ENCODE measurements at places on chromosomes 11 and 22.

GRCh38 chr11:42232673-42233072 lies 773.2 kb upstream of the LRRC4C start:
- DNase-seq = no peak

- DNase-seq = no peak
Measured at GRCh38 chr11:109704432-109704831, 282.4 kb downstream of the C11orf87 start.

DNA sequence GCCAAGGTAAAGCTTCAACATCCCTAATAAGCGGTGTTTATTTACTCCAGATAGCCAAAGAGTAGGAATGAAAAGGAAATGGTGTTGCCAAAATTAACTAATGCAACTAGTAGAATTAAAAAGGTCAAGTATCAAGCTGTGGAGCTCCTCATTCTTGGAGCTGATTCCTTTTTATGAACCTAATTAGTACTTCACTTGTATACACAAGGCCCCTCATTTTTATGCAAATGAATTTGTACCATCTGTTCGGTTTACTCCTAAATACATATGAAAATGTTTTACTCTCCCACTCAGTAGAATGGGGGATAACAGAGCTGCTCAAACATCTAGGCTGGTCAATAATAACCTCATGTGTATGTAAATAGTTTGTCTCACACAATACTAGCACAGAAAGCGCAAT lies 426.4 kb upstream of the LUZP2 start:
- no peak for DNase-seq

DNA sequence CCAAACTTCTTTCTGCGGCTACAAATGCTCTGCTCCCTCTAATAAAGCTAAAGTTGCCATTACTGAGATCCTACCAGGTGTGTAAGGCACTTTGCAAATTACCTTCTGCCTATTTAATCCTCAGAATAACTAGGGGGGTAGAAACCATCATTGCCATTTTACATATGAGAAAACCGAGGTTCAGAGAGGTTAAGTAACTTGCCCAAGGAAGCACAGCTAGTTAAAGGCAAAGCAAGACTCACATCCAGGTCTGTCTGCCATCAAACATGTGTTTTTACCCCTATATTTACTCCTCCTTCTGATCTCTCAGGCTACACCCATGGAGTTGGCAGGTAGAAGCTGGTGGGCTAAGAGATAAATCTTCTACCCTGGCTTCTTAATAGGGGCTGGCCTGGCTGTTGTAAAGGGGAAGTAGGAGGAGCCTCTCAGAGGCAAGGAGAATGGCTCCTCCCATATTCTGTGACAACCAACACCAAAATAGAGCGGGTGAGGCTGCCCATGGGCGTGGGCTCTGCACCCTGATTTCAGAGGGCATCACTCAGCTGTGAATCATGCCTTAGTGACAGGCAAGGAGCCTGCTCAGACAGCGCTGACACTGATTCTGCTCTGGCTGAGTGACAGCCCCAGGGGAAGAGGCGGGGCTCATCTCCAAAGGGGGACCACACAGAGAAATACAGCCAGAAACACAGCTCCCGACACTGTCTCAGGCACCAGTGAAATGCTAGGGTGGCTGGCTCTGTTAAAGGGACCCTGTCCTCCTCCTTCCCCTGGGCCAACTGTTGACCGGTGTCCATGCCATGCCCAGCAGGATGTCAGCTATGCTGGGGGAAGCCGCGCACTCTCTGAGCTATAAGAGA lies 106.8 kb downstream of the ABTB2 start:
- peak; percentile 90 for DNase-seq

- no peak for DNase-seq
Measured at GRCh38 chr11:82722231-82722630, 11.4 kb downstream of the FAM181B start.

GRCh38 chr11:1077417-1078119 lies 2.9 kb downstream of the MUC2 start:
- DNase-seq = no peak

GRCh38 chr11:33941637-33942160 lies 49.8 kb upstream of the LMO2 start:
- DNase-seq = peak; percentile 82

DNA sequence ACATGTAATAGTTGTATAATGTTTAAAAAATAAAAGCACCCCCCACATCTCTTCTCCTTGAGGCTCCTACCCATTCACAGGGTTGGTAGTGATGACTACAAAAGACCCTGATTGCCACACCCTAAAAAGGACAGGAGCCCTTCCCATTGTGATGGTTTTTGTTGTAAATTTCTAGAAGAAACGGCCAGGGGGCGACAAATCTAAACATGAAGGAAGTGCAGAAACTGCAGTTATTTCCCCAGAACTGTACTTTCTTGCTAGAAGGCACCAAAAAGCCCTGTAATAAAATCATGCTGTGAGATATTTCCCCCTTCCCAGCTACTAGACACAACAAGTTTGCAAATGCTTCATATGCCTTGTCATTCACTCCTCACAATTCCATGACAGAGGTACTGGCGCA lies 10.8 kb downstream of the PRR5L start:
- peak; percentile 63 for DNase-seq

- peak; percentile 80 for DNase-seq
Measured at GRCh38 chr22:24175160-24175808, 6.0 kb upstream of the SUSD2 start.

GRCh38 chr11:82939456-82939855 lies 37.9 kb downstream of the DDIAS start:
- DNase-seq = no peak

DNA sequence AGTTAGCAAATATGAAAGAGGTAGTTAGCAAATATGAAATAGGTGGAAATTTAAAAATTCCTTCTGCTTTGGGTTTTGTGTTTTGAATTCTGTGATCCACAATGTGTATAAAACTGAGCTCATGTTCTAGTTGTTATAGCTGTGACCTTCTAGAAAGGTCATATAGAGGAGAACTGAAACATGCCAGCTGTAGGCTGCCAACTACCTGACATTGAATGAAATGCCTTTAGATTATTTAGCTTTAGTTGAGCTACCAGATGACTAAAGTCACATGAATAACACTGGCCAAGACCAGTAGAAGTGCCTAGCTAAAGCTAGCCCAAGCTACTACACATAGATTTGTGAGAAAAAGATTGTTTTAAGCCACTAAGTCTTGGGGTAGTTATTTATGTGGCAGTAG lies 5.8 kb upstream of the TCN1 start:
- DNase-seq = no peak

GRCh38 chr11:66221012-66221411 lies 47.4 kb upstream of the RAB1B start:
- DNase-seq = no peak

GRCh38 chr22:26610072-26610958 lies 7.5 kb downstream of the CRYBB1 start:
- no peak for DNase-seq

- no peak for DNase-seq
Measured at GRCh38 chr11:24591283-24591682, 94.4 kb downstream of the LUZP2 start.

GRCh38 chr11:130535520-130535919 lies 87.1 kb downstream of the ADAMTS15 start:
- no peak for DNase-seq

GRCh38 chr11:56624661-56625110 lies 10.0 kb upstream of the OR5M1 start:
- peak; percentile 66 for DNase-seq

DNA sequence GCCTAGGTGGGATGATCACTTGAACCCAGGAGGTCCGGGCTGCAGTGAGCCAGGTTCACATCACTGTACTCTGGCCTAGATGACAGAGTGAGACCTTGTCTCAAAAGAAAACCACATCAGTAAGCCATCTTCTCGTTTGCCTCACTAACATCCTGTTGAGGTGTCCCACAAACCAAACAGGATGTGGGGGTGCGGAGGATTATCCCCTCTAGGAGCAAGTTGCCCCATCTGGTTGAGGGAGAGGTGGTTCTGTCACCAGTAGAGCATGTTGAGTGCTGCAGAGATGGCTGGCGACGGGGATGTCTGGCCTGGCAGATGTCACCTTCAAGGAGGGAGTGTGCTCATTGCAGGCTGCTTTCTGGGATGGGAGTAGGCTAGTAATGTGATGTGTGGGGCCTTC lies 72.4 kb downstream of the ZNRF3 start:
- DNase-seq = peak; percentile 79

GRCh38 chr22:45185718-45186514 lies 22.2 kb downstream of the NUP50 start:
- DNase-seq = no peak

DNA sequence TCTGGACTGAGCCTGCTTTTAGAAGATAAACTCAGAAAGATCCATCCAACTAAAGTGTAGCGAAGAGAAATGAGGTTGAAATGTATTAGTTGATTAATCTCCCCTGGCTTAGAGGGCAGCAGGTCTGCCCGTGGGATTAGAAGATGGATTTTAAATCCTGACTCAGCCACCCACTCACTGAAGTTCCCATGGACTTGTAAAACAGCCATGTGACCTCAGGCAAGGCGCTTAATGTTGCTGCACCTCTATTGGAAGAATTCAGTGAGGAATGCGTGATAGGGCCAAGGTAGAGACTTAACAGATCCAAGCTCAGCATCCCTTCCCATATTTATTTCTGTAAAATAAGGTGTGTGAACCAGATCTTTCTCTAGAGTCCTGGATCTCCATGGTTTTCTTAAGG lies 45.1 kb upstream of the ELF5 start:
- no peak for DNase-seq

GRCh38 chr22:47645450-47645914 lies 883.0 kb downstream of the TBC1D22A start:
- no peak for DNase-seq

- DNase-seq = no peak
Measured at GRCh38 chr11:111104185-111104584, 141.3 kb upstream of the POU2AF2 start.

GRCh38 chr22:20249797-20250354 lies 18.2 kb downstream of the RTN4R start:
- DNase-seq = no peak

DNA sequence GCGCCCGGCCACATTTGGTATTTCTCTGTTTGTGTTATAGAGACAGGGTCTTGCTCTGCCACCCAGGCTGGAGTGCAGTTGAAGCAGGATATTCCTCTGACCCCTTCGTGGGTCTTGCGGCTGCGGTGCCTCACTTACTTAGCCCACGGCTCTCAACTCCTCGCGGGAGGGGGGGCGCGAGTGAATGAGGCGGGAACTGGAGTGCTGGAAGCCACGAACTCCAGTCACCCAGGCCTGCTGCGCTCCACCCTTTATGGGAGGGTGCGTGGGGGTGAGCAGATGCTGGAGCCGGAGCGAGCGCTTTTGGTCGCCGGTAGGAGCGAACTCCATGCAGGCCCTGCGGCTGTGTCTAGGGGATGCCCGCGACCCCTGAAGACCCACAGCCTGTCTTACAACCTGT lies 1.8 kb downstream of the C11orf54 start:
- no peak for DNase-seq

GRCh38 chr11:39960206-39960605 lies 1499.2 kb downstream of the LRRC4C start:
- no peak for DNase-seq

DNA sequence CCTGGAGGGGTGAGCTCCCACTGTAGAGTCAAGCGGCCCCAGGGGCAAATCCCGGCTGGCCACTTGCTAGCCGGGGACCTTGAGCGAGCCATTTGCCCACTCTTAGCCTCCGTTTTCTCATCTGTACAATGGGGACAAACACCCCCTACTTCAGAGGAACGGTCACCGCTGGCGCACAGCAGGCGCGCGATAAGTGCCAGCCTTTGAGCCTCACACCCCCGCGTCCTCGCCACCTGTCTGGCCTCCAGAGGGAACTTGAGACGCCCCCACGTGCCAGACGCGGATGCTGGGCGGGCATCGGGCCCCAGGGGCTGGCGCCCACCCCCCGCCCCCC lies 72.6 kb upstream of the TCF20 start:
- DNase-seq = no peak

- no peak for DNase-seq
Measured at GRCh38 chr11:69114811-69115523, 40.8 kb upstream of the SMIM38 start.

DNA sequence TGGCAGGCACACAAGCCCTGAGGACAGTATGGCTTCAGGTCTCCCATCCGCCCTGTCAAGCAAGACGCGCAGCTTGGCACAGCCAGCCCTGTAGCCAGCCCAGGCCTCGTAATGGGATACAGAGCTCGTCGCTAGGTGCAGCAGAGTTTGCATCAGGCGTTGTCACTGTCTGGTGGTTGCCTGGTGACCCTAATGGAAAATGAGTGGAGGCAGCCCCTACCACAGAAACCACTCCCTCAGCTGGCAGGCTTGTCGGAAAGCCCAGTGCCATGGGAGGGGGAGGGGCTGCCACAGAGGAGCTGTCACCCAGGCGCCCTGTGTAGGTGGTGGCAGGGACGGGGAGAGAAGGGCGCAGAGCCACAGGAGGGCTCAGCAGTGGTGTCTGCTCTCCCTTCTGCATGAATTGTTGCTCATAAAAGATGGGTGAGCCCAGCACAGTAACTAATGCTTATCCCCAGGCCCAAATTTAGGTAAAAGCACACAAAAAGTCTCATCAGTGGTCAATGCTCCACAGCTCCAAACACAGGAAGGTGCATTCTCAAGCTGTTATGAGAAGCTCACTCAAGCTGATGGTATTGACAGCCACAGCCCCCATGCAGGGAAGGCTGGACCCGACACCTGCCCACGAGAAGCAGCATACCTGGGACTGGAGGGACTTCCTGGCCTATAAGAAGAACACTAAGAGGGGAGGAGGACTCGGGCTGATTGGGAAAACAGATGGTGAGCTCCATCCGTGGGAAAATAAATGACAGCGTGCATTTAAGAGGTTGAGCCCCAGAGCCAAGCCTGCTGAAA lies 164.6 kb downstream of the ETS1 start:
- DNase-seq = peak; percentile 6

- DNase-seq = no peak
Measured at GRCh38 chr11:70464509-70465361, 66.4 kb downstream of the CTTN start.

DNA sequence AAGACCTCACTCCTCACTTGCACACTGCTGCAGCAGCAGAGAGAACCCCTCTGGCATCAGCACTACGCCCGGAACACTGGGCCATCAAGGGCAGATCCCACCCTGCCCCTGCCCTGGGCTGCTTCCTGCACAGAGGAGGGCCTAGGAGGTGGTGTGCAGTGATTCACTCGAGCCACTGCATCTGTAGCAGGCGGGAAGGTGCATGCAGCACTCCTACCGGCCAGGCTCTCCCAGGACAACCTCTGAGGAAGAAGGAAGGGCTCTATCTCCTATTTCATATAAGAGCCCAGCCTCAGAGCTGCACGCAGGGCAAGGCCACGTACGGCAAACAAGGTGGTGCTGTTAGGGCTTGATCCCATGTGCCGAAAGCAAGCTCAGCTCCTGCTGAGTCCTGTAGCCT lies 14.2 kb downstream of the RANGAP1 start:
- no peak for DNase-seq

GRCh38 chr11:125874556-125875124 lies 12.8 kb upstream of the HYLS1 start:
- DNase-seq = peak; percentile 86
